ENCODE measurements at places on chromosomes 3 and 15. TPM values are rescaled to one million over a fixed set of nuclear protein-coding genes. Genes with fewer than 3 reads are reported as not detected.

The PROK2 gene
- 1.1 TPM for total RNA-seq

The ACSBG1 gene
- total RNA-seq: 1.0 TPM

The MOBP gene
- not detected for total RNA-seq

The SEC22C gene
- 65.3 TPM for total RNA-seq

The STRA6 gene
- 17.3 TPM for total RNA-seq

The SHC4 gene
- total RNA-seq: 4.3 TPM

The NR1I2 gene
- total RNA-seq: 0.38 TPM

Data from camera-type eye (tissue), 1 donor.